ENCODE measurements at places on chromosomes 5 and 9. TPM values are rescaled to one million over a fixed set of nuclear protein-coding genes. Genes with fewer than 3 reads are reported as not detected.
A peak's percentile ranks its signal among the peaks of the same experiment; 100 is the strongest.

DNA sequence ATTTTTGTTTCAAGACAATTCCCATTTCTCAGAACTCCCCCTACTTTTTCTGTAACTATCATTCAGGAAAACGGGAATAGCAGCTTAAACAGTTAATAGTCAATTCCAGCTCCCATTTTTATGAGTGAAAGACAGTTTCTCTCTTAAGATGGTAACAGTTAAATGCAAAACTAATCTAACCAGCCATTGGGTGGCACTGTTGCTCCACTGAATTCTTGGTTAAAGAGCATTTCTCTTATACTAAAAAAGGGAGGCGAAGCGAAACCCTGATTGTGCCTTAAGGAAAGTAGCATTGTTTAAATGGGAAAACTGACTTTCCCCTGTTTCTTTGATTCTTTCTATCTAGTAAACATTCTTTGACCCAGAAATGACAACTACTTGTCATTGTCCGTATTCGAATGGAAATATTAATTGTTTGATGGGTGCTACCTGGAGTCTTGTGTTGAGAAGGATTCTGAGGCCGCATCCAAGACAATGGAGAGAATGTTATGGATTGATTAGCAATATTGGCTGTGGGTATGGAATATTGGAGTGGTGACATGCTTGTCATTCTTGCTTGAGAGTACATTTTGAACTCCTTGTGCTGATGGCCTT, 507.8 kb downstream of the MAT2B start:
- H3K27ac ChIP-seq = peak overlapping the region; percentile 47
- H3K36me3 ChIP-seq = no peaks in the 10 kb centered on the region
- peak; percentile 88 for DNase-seq

DNA sequence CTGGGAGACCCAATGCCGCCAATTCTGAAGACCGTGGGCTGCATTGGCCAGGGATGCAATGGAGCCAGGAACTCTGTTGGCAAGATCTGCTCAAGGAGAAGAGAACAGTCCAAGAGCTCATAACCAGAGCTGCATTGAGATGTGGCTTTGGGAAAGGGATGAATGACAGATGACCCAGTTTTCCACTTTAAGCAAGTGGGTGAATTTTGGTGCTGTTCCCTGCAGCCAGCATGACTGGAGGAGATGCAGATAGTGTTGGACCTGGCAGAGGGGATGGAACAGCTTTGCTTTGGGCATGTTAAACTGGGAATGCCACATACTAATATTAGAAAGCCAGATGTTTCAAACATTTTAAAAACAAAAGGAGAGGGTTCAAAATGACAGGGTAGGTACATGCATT, 143.1 kb downstream of the FSTL4 start:
- H3K27ac ChIP-seq = no peak overlapping the region
- no peak for DNase-seq
- H3K4me1 ChIP-seq = no peaks in the 10 kb centered on the region
- H3K36me3 ChIP-seq = no peaks in the 10 kb centered on the region
- H3K27me3 ChIP-seq = peaks cover 3% of the 10 kb centered on the region

Gene PDE4D
- 41.1 TPM for total RNA-seq

Gene ARSB
- total RNA-seq = 24.8 TPM

DNA sequence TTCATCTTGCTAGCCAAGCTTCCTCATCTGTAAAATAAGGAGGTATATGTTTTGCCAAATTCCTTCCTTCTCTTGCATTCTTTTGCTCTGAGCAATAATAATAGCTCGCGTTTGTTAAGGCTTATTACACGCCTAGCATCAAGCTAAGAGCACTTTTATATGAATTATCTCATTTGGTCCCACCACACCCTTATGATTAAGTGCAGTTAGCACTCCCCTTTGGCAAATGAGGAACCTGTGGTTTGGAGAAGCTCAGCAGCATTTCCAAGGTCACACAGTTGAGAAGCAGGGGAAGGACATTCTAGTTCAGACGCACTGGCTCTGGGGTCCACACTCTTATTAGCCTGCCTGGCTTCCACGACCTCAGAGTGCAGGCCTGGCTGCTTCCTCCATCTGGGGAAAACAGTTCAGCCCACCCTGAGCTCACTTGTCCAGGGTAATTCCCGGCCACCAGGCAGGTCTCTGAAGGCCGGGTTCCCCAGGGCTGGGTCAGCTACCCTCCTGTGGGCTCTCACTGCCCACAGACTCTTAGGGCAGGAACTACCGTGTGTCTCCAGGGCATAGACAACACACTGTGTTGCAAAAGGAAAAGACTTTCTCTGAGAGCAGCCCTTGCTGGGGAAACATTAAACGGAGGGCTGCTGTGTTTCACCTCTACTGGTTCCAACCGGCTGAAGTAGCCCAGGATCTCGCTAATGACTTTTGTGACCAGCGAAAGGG, 9.9 kb upstream of the FBP1 start:
- no peaks in the 10 kb centered on the region for H3K27me3 ChIP-seq
- H3K36me3 ChIP-seq = no peaks in the 10 kb centered on the region
- no peak overlapping the region for H3K4me3 ChIP-seq
- no peak overlapping the region for H3K27ac ChIP-seq

GRCh38 chr5:36623832-36624231, 17.4 kb downstream of the SLC1A3 start:
- no peak overlapping the region for H3K4me3 ChIP-seq
- H3K36me3 ChIP-seq = no peaks in the 10 kb centered on the region
- H3K27me3 ChIP-seq = no peaks in the 10 kb centered on the region

GRCh38 chr9:113992994-113993393, 85.1 kb downstream of the AMBP start:
- no peak for DNase-seq
- no peak overlapping the region for H3K4me3 ChIP-seq
- peaks cover 42% of the 10 kb centered on the region for H3K4me1 ChIP-seq
- no peak overlapping the region for H3K27ac ChIP-seq
- H3K27me3 ChIP-seq = no peaks in the 10 kb centered on the region

Gene MEGF9
- 13.0 TPM for total RNA-seq

DNA sequence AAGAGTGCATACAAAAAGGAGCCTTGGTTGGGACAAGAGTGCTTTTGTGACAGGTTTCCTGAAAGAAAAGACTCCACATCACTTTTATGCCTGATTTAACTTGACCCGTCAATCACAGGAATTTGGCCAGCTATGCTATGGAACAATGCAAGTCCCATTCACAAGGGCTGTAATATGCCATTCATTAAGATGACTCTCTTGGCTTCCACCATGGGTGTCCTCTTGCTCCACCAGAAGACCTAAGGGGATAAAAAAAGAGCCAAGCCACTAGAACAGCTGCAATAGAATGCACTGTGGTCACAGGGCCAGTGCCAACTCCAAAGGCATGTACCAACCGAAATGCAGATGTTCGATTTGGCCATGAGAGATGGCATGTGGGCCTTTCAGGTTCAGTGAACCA, 480.1 kb upstream of the MPDZ start:
- H3K4me1 ChIP-seq = no peaks in the 10 kb centered on the region
- no peak for DNase-seq
- no peaks in the 10 kb centered on the region for H3K27me3 ChIP-seq
- no peak overlapping the region for H3K27ac ChIP-seq
- no peaks in the 10 kb centered on the region for H3K36me3 ChIP-seq

- no peaks in the 10 kb centered on the region for H3K27me3 ChIP-seq
- peak overlapping the region; percentile 99 for H3K4me3 ChIP-seq
- peak overlapping the region; percentile 96 for H3K27ac ChIP-seq
- DNase-seq = peak; percentile 79
Observed at GRCh38 chr5:65927503-65928321, 1.3 kb downstream of the ERBIN start.

Gene LTC4S
- 0.95 TPM for total RNA-seq

Gene RNF145
- total RNA-seq = 59.7 TPM

- H3K36me3 ChIP-seq = no peaks in the 10 kb centered on the region
- H3K4me1 ChIP-seq = no peaks in the 10 kb centered on the region
- H3K27me3 ChIP-seq = no peaks in the 10 kb centered on the region
- no peak overlapping the region for H3K4me3 ChIP-seq
- H3K27ac ChIP-seq = no peak overlapping the region
Observed at GRCh38 chr5:117889596-117889995, 1098.8 kb downstream of the DTWD2 start.

DNA sequence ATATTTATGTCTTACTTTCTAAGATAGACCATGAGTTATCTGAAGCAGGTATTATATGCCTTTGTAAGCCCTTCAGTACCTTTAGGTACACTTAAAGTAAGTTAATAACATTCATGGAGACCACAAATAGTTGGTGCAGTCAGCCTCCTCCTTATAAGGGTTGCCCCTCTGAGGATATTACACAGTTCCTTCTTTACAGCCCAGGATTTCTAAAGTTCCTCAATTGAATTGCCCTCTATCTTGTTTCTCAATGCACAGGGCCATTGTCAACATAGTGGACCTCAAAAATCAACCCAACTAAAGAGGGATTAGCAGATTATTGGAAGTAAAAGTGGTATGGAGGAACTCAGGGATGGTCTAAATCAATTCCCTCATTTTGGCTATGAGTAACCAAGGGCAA, 50.3 kb downstream of the HMHB1 start:
- no peak overlapping the region for H3K4me3 ChIP-seq
- no peaks in the 10 kb centered on the region for H3K36me3 ChIP-seq
- no peak overlapping the region for H3K27ac ChIP-seq
- no peaks in the 10 kb centered on the region for H3K4me1 ChIP-seq
- no peak for DNase-seq

- DNase-seq = peak; percentile 96
- peak overlapping the region; percentile 23 for H3K4me3 ChIP-seq
- peak overlapping the region; percentile 51 for H3K27ac ChIP-seq
- no peaks in the 10 kb centered on the region for H3K27me3 ChIP-seq
Observed at GRCh38 chr9:110555551-110556331, 23.8 kb downstream of the SVEP1 start.

All from endothelial cell of umbilical vein (primary cell).